Stimulated activated CD4-positive, alpha-beta T cell treated with anti-CD3 and anti-CD28 coated beads, Interleukin-2, amount 100 ng/mL, for 4 hours (primary cell): ENCODE measurements at places on chromosomes 6 and 20.

DNA sequence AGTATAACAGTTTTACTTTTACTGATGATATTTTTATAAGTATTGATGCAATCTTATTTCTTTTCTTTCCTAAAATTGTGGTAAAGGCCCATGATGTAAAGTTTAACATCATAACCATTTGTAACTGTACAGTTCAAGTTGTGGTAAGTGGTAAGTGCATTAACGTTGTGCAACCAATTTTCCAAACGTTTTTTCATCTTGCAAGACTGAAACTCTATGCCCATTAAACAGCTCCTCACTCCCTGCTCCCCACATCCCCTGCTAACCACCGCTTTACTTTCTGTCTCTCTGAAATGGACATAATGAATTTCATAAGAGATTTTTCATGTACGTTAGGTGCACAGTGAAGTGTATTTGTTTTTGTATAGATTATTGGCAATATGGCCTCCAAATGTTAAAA lies 106.0 kb downstream of the PACRG start:
- no peak for DNase-seq

DNA sequence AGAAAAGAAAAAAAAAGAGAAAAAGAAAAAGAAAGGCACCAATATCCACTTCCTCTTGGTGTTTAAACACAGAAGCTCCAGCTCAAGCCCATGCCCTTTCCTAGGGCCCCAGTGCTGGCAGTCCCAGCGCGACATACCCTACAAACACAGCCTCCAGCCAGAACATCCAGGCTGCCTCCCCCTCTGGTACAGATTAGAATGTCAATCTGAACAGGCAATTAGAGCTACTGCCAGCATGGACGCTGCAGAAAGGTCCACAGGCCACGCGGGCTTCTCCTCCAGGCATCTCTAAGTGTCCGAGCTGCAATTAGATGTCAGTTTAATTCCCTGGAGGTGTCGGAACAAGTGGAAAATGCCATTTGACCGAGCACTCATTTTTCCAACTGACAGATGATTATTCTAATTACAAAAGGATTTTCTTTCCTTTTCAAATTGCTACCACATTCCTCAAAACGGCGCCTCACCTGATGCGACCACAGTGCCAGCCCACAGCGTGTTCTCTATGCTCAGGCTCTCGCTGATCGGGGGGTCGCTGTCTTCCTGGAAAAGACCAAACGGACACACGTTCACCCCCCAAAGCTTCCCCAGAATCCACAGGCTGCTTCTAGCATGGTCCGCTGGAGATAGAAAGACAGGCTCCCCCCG lies 79.5 kb downstream of the ATP9A start:
- no peak for DNase-seq

DNA sequence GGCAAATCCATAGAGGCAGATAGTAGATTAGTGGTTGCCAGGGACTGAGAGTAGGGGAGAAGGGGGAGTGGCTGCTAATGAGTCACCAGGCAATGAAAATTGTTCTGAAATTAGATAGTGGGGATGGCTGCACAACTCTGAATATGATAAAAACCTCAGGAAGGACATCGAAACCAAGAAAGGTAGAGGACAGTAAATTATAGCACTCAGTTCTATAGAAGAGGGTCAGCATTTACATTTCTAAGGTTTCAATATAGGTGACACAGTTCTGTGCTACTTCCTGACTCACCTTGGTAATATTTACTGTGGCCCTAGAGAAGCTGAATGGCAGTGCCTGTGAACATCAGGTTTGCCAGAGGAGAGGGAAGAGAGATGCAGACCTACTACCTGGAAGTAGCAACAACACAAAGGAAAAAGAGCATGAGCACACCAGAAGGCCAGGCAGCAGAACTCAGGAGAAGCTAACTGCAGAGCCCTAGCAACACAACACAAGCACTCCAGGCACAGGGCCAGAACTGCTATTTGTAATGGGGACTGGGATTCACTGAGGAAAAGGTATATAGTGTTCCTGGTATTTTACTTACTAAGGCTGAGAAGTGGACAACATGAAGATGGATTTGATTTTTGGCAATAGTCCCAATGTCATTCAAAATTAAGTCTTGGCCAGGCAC lies 75.9 kb downstream of the PLCG1 start:
- no peak for DNase-seq

DNA sequence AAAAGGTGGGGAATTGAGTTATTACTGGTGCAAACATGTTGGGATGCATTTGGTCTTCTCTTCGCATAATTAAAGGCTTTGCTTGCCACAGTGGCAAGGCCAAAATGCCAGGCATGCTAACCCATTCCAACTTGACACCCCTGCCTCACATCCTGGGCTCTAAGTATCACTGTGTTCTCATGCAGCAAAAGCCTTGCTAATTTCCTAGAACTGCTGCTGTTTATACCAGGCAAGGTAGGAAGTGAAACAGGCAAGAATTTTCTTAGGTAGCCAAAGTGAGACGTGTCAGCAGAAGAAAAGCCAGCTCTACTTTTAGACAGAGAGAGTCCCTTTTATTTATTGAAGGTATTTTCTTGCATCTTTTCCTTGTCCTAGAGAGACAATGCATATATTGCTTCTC lies 41.2 kb downstream of the LYRM2 start:
- DNase-seq = no peak

- no peak for DNase-seq
These were observed 62.0 kb downstream of the ZFP64 start for GRCh38 chr20:52129611-52130010.

- no peak for DNase-seq
These were observed 62.2 kb downstream of the FILIP1 start for GRCh38 chr6:75431379-75431778.

DNA sequence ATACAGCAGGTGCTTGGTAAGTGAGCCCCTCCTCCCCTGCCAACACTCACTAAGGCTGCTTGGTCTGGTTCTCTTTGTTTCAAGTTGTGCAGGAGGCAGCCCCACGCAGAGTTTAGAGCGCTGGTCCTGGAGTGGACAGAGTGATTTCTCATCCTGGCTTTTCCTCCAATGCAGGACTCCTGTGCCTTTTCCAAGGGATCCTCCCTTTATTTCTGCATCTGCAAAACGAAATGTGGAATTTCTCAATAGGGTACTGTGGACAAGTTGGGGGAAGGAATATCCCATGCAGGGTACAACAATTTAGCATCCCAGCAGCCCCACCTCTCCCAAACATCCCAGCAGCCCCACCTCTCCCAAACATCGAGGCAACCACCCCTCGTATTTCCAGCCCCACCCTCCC lies 30.6 kb upstream of the CCDC167 start:
- no peak for DNase-seq

DNA sequence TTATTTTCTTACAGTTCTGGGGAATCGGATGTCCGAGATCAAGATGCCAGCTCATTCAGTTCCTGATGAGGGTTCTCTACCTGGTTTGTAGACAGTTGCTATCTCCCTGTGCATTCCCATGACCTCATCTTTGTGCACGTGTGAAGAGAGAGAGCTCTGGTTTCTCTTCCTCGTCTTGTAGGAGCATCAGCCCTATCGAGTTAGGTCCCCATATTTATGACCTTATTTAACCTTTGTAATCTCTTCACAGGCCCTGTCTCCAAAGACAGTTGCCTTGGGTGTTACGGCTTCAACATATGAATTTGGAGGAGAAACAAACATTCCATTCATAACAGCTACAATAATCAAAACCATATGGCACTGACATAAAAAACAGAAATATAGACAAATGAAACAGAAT lies 455.3 kb downstream of the HACE1 start:
- DNase-seq = no peak

GRCh38 chr6:168040856-168041496 lies 38.0 kb downstream of the FRMD1 start:
- no peak for DNase-seq

- no peak for DNase-seq
These were observed 372.7 kb upstream of the HSF2 start for GRCh38 chr6:122026582-122027369.

DNA sequence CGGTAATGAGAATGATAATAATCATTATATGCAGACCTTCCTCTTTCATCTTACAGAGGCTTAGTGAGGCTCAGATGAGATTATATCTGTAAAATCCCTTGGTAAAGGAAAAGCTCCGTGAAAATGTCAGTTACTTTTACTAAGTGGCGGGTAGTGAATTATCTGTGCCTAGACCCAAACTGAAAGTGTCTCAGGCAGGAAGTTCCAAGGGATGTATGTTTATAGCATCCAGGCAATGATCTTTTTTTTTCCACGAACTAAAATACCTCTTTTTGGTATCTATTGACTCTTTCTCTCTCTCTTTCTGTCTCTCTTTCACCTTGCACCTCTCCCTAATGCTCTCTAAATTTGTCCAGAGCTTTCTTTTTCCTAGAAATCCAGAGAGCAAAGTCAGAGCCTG lies 5.0 kb downstream of the TCF21 start:
- DNase-seq = no peak

DNA sequence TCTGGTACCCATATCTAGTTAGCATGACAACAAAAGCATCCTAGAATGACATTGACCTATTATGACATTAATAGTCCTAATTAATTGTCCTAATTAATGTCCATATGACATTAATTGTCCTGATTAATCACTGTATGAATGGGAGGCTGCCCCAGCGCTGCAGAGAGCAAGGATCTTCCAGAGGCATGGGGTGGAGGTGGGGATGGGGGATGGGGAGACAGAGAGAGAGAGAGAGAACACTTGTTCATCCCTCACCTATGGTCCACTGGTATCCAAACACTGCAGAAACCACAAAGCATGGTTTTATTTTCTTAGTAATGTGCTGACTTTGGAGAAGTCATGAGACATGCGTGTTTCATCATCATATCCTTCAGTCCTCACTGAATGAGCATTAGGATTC lies 235.1 kb downstream of the FNDC1 start:
- DNase-seq = no peak

GRCh38 chr6:140923048-140923447 lies 1209.7 kb upstream of the GJE1 start:
- DNase-seq = no peak

- DNase-seq = no peak
These were observed 79.1 kb downstream of the RIMS1 start for GRCh38 chr6:71965404-71965803.

DNA sequence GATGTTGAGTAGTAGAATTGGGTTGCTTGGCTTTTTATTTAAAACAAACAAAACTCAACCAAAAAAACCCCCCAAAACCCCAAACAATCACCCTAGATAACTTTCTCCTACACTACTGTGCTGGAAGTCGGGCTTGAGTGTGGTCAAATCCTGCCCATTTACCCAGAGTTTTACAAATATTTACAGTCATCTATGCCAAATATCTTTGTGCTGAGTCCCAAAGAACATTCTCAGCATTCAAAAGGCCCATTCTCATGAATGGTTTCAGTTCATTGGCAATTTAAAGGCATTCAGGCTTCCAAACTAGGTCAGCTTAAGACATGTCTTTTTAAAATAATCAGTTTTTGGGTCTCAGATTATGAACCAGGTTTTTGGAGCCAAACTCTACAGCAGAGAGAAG lies 1.8 kb downstream of the RNF144B start:
- no peak for DNase-seq

GRCh38 chr6:89966228-89966544 lies 71.9 kb downstream of the GJA10 start:
- DNase-seq = no peak

DNA sequence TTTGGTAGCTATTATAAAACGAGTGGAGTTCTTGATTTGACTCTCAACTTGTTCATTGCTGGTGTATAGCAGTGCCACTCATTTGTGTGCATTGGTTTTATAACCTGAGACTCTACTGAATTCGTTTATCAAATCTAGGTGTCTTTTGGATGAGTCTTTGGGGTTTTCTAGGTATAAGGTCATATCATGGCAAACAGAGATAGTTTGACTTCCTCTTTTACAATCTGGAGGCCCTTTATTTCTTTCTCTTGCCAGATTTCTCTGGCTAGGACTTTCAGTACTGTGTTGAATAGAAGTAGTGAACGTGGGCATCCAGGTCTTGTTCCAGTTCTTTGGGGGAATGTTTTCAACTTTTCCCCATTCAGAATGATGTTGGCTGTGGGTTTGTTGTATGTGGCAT lies 38.8 kb downstream of the SUMO4 start:
- no peak for DNase-seq

DNA sequence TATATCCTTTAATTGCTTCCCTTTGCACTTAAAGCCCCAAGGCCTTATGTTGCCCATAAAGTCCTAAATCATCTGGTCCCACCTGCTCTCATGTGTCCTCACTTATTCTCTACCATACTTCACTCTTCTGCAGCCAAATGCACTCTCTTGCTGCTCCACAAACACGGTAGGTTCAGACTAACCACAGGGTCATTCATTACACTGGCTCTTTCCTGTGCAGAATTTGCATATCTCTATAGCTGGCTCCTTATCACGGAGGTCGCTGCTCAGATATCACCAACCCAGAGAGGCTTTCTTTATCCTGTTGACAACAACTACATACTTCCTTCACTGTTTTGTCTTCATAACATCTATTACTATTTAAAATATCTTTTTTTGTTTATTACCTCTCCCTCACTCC lies 86.8 kb downstream of the MOXD1 start:
- no peak for DNase-seq

DNA sequence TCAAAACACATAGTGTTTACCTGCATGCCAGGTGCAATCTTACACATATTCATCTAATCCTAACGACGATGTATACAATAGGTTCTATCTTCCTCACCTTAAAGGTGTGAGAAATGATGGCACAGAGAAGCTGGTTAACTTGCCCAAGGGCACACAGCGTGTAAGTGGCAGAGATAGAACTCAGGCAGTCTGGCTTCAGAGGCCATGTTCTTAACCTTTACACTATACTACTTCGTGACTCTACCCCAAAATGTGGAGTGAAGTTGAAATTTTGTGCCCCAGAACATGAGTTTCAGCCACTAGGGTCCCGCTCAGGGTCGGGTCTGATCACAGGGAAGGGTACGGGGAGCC lies 584 bp downstream of the VPS52 start:
- DNase-seq = no peak

DNA sequence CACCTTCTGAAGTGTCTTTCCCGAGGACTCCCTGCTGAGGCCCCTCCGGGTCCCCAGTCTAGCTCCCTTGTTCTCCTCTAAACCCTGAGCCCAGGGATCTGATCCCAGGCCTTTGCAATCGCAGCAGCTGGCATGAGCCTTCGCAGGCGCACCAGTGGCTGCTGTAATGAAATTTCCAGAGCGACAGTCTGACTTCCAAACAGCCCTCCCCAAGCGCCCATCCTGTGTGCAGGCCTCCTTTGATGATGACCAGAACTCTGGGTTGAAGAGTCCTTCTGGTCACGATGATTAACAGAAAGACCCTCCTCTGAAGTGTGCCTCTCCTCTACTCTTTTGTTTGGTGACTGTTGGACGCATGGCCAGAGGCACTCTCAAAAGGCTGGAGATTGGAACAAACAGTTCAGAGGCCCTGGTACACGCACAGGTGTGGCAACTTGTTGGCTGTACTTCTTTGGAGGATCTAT lies 89.1 kb upstream of the MPC1 start:
- DNase-seq = no peak

DNA sequence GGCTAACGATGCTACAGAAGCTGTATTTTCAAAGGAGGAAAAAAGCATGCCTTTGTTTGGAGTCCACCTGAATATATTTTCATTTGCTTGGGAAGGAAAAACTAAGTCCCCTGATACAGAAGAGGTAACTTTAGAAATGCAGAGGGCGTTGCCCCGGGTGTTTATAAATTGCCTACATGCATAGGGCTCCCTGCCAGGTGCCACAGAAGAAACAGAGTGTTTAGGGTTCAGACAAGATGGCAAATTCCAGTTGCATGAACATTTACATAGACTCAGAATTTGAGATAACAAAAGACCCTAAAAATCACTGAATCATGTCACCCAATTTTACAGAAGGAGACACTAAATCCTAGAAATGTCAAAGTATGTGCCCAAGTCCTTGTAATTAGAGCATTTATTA lies 19.9 kb downstream of the RIN2 start:
- no peak for DNase-seq

GRCh38 chr6:155676346-155676745 lies 220.7 kb upstream of the NOX3 start:
- DNase-seq = no peak
